Activated naive CD4-positive, alpha-beta T cell (primary cell): ENCODE measurements at places on chromosomes 7 and 10.

DNA sequence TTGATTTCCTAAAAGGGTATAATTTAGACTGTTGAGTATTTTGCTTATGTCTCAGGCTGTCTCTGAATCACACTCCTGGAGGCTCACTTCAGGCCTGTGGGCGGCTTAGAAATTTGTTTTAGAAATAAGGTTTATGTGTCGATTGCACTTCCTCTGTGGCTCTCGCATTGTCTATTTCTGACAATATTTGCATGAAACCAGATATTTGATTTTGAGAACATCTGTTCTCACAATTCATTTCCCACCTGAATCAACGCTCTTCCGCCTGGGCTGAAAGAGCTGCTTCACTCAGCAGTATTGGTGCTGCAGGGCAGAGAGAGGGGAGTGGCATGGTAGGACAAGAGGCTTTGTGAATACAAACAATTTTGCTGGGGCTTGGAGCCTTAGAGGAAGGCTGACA is 262.0 kb downstream of the ADRA2A start:
- DNase-seq = no peak

- DNase-seq = no peak
Measured at GRCh38 chr10:75137533-75138438, 26.3 kb downstream of the SAMD8 start.

- no peak for DNase-seq
Measured at GRCh38 chr10:101028446-101029337, 2.2 kb downstream of the PDZD7 start.

- no peak for DNase-seq
Measured at GRCh38 chr7:141160246-141160860, 86.5 kb downstream of the TMEM178B start.

- peak; percentile 40 for DNase-seq
Measured at GRCh38 chr7:74026903-74027682, 880 bp upstream of the ELN start.

GRCh38 chr10:29096303-29096824 is 192.5 kb upstream of the LYZL1 start:
- DNase-seq = no peak

GRCh38 chr10:23399701-23400144 is 39.2 kb upstream of the OTUD1 start:
- no peak for DNase-seq

GRCh38 chr7:18157233-18157632 is 129.6 kb upstream of the PRPS1L1 start:
- DNase-seq = no peak
